ENCODE measurements at places on chromosomes 3 and 15.

DNA sequence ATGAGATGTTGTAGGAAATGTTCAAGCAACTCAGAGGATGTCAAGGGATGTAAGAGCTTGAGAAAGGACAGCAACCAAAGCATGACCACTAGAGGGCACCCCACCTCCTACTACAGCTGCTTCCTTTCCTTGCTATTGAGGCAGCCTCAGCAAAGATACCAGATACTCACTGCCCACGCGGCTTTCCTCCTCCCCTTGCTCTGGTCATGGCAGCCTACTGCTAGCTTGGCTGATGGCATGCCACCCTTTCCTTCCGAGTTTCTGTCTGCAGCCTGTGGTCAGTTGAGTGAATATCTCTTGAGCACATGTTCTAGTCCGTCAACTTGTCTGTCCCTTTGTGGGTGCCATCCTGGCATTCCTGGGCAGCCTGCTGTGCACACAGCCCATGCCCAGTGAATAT, 4.4 kb upstream of the CXCR6 start:
- peak; percentile 72 for DNase-seq

GRCh38 chr15:75356006-75356405, 9.2 kb downstream of the NEIL1 start:
- DNase-seq, result no peak

- no peak for DNase-seq
Observed at GRCh38 chr3:168088106-168088720, 7.5 kb downstream of the GOLIM4 start.

DNA sequence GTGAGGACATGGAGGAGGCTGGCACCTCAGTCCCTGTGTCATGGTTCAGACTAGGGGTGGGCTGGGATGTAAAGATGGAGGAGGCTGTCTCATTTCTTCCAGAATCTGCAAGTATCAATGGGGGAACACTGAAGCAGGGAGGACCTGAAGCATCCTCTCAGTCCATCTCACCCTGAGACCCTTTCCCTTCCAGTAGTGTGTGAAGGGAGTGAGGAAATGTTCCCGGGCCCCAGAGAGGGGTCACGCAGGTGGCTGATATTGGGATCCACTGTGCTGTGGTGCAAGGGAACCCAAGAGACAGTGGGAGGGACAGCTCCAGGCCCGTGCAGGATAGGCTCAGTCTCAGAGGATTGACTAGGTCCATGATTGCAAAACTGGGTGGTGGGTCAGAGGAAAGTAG, 72.2 kb upstream of the ADPGK start:
- DNase-seq, result no peak

DNA sequence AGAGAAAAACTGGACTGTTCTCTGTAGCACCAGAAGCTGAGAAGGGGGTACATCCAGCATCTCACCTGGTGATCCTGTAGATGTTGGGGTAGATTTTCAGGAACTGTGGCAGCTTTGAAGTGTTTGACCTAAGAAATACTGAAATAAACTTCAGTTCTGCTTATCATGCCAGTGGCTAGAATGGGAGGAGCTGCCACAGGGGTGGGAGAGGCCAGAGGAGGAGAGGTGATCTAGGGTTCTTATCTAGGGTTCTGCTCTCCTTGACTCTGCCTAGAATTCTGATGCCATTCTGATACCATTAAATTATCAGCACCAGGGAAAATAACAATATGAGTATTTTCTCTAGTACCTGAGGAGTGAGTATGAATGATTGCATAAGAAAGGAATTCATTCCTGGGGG, 10.2 kb upstream of the CPOX start:
- DNase-seq, result no peak

DNA sequence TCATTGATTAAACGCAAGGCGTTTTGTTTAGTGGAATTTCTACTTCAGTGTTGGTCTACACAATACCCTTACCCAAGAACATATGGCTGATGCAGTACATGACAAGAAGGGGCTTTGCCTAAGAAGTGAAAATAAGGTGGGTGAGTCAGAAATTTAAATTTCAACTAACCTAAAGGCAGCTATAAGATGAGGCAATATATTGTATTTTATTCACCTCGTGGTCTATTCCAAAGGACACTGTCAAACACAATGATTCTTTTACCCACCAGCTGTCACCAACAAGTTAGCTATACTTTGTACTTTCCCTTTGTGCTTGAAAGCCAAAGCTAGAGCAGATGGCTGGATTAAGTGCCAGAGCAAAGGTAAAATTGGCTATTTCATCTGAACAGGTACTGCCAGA, 10.9 kb upstream of the SETMAR start:
- DNase-seq, result no peak

GRCh38 chr15:92158426-92158825, 235.3 kb upstream of the ST8SIA2 start:
- peak; percentile 5 for DNase-seq

DNA sequence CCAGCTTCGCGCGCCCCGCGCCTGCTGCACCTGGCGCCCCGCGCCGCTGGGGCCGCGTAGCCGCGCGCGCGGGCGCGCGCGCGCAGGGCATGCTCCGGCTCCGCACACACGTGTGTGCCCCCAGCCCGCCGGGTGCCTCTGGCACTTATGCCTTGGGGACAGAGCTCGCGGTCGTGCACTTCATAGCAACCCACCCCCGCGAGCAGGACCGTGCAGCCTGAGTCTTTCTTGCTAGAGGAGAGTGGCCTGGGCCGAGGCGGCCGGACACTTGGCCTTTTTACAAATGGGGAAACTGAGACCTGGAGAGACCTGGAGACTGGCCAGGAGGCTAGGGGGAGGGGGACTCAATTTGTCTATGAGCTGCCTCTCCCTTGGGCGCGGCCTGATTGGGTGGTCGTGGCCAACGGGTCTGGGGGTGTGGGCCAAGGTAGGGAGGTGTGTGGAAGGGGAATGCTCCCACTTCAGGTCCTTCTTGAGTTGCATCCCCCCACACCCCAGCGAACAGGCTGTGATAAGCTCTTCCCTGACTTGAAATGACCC, 562 bp downstream of the NBEAL2 start:
- no peak for DNase-seq

- DNase-seq, result no peak
Observed at GRCh38 chr3:125294411-125294810, 80.7 kb downstream of the ZNF148 start.

GRCh38 chr15:68268405-68268804, 9.1 kb upstream of the FEM1B start:
- no peak for DNase-seq

DNA sequence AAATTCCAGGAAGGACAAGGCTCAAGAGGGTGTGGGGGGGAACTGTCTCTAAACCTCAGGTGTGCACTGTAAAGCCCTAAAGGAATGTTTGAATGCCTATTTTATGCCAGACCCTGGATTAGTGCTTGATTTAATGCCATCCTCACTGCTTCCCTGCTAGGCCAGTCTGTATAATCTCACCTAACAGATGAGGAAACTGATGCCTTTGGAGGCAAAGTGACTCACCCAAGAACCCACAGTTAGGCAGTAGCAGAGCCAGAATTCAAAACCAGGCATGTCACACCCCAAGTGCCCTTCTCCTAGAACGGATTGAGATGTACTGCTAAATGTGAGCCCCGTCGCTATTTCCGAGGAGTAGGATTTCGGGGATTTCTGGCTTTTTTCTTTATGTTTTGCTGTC, 7.8 kb downstream of the CAMK1 start:
- DNase-seq, result no peak

DNA sequence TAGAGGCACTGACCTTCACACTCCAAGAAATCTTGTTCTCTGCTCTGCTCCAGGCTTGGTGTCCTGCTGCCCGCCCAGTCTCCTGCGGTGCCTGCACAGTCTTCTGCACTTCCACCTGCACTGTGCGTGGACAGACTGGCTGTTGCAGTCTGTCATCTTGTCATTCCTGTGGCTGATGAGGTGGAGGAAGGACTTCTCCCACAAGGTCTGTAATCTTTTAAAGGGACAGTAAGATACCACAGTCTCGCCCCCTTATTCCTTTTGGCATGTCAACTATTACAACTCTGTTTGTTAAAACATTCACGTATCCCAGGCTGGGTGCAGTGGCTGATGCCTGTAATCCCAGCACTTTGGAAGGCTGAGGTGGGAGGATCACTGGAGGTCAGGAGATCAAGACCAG, 54.1 kb upstream of the IGF2BP2 start:
- DNase-seq, result no peak

DNA sequence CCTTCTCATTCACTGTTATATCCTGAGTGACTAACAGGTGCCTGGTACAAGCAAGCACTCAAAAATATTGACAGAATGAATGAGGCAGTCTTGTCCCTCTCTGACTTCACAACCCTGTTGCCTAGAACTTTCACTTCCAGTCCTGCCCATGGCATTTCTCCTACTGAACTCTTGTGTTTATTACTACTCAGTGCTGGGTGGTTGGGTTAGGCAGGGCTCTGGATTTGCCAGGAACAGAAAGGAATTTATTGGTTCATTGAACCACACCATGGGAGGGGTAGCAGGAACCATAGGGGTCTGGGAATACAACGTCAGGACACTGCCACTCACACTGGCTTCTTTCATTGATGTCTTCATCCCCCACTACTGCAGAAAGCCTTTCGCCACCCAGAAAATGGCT, 41.9 kb upstream of the SEMA4B start:
- no peak for DNase-seq

DNA sequence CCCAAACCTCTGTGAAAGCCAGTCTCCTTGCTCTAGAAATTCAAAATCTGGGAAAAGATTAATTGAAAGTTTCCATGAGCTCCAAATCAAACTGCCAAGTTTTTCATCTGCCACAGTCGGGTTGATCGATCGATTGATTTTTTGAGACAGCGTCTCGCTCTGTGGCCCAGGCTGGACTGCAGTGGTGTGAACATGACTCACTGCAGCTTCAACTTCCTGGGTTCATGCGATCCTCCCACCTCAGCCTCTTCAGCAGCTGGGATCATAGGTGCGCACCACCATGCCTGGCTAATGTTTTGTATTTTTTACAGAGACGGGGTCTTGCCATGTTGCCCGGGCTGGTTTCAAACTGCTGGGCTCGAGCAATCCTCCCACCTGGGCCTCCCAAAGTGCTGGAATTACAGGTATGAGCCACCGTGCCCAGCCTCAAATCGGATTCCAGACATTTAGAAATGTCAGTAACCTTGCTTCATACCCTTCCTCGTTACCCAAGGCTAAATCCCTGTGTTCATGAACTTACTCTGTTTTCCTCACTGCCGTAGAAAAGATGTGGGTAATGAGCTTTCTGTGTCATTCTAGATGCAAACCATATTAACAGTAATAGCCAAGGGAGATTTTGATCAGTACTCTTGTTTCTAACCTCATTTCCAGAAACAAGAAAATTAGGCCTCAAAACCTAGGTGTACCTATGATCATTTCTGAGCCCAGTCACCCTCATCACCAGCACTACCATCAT, 105.9 kb upstream of the AKAP13 start:
- DNase-seq, result no peak

GRCh38 chr3:74106925-74107324, 482.2 kb upstream of the PDZRN3 start:
- DNase-seq, result no peak

DNA sequence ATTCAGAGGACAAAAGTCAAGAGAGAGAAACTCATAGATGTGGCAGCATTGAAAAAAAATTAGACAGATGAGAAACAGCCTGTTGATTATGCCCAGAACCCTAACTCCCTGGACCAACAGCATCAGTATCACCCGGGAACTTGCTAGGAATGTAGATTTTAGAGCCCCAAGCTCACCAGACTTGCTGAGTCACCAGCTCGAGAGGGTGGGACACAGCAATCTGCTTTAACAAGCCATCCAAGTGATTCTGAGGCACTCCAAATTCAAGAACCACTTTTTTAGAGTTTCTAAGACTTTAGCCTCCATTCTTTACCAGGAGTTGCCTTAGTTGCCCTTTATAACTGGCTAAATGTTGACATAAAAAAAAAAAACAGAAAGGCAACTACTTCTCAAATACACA, 70.9 kb downstream of the CGGBP1 start:
- no peak for DNase-seq

- no peak for DNase-seq
Observed at GRCh38 chr3:134527538-134528186, 41.8 kb downstream of the CEP63 start.

DNA sequence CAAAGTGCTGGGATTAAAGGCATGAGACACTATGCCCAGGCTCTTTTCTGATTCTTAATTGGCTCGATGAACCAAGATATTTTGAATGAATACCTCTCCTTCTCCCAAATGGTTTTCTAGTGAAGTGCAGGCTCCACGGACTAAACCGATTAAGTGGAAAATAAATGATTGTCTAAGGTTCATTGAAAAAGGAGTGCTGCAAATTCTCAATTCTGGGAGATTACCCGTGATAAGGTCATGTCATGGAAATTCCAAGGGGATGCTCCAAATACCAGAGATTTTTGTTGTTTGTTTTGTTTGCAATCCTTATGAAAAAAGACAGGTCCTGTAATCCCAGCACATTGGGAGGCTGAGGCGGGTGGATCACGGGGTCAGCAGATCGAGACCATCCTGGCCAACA, 406.9 kb upstream of the TBL1XR1 start:
- no peak for DNase-seq

- DNase-seq, result no peak
Observed at GRCh38 chr3:13498354-13499060, 18.4 kb downstream of the HDAC11 start.
